Thoracic aorta (tissue), 2 donors: ENCODE measurements at places on chromosomes 3 and 15. TPM values are rescaled to one million over a fixed set of nuclear protein-coding genes. Genes with fewer than 3 reads are reported as not detected.

- H3K4me1 ChIP-seq = peaks cover 27% of the 10 kb centered on the region
- no peaks in the 10 kb centered on the region for H3K36me3 ChIP-seq
- H3K27ac ChIP-seq = peak overlapping the region; percentile 7
- peak overlapping the region; percentile 49 for H3K4me3 ChIP-seq
Measured at GRCh38 chr3:69326855-69327300, 59.0 kb downstream of the FRMD4B start.

The EBLN2 gene
- total RNA-seq = 6.9 TPM

DNA sequence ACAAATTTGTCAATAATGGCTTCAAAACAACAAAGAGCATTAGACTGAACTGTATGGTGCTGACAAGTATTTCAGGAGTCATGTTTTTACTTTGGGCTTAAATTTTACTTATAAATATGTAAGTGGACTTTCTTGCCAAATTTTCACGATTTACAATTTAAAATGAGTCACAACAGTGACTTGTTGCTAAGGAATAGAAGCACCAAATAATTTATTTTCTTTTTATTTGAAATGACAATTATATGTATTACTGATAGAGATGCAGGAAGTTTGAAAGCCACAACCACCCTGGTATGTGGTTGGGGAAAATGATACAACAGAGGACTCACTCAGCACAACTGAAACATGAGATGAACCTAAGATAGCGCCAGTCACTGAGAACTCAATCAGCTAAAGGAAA, 90.3 kb downstream of the FMN1 start:
- no peaks in the 10 kb centered on the region for H3K27me3 ChIP-seq
- H3K36me3 ChIP-seq = no peaks in the 10 kb centered on the region
- no peaks in the 10 kb centered on the region for H3K4me1 ChIP-seq

GRCh38 chr3:132716372-132716771, 5.8 kb downstream of the NPHP3 start:
- H3K4me1 ChIP-seq = peaks cover 21% of the 10 kb centered on the region
- no peak overlapping the region for H3K4me3 ChIP-seq
- DNase-seq = no peak
- no peaks in the 10 kb centered on the region for H3K27me3 ChIP-seq
- H3K27ac ChIP-seq = no peak overlapping the region
- H3K36me3 ChIP-seq = peaks cover 5% of the 10 kb centered on the region

The GCSAM gene
- 0.49 TPM for total RNA-seq

DNA sequence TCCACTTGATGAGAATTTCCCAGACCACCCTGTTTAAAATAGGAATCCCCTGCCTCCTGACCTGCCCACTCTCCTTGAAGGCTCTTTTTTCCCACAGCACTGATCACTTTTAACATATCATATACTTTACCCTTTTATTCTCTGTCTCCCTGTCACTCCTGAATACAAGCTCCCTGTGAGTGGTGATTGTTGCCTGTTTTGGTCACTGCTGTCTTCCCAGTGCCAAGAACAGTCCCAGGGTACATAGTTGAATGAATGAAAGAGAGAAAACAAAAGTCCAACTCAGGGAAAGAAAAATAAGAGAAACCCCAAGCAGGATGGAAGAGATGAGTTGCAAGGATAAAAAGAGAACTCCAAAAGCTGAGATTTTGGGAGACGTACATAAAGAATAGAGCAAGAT, 500.3 kb upstream of the LMCD1 start:
- no peaks in the 10 kb centered on the region for H3K4me1 ChIP-seq
- DNase-seq = no peak
- H3K27ac ChIP-seq = no peak overlapping the region
- no peaks in the 10 kb centered on the region for H3K36me3 ChIP-seq
- H3K27me3 ChIP-seq = no peaks in the 10 kb centered on the region

DNA sequence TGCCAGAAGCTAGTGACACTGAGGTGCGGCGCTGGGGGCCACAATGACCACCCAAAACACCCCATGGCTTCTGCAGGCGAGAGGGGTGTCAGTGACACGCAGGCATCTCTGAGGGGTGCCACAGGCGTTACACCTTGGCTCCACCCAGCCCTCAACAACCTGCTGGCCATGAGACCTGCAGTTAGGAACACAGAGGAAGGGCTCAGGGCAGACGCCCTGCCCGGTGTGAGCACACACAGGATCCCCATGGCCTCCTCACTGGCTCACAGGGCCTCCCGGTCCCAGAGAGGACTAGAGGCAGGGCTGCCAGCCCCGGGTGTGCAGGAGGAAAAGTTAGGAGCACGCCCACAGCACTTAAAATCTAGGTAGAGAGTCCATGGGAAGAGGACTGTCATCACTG, 35.1 kb downstream of the CYFIP1 start:
- peaks cover 16% of the 10 kb centered on the region for H3K4me1 ChIP-seq
- H3K27ac ChIP-seq = no peak overlapping the region
- no peak overlapping the region for H3K4me3 ChIP-seq

The DZIP3 gene
- total RNA-seq = 9.3 TPM

GRCh38 chr3:118269537-118270125, 765.0 kb downstream of the IGSF11 start:
- no peaks in the 10 kb centered on the region for H3K4me1 ChIP-seq
- H3K4me3 ChIP-seq = no peak overlapping the region
- no peaks in the 10 kb centered on the region for H3K27me3 ChIP-seq
- no peaks in the 10 kb centered on the region for H3K36me3 ChIP-seq
- DNase-seq = no peak
- no peak overlapping the region for H3K27ac ChIP-seq

The CORO2B gene
- 4.3 TPM for total RNA-seq

DNA sequence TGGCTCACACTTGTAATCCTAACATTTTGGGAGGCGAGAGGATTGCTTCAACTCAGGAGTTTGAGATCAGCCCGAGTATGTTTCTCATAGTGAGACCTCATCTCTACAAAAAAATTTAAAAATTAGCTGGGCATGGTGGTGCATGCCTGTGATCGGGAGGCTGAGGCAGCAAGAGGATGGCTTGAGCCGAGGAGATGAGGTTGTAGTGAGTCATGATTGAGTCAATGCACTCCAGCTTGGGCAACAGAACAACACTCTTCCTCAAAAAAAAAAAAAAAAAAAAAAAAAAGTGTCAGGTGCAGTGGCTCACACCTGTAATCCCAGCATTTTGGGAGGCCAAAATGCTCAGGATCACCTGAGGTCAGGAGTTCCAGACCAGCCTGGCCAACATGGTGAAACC, 2.4 kb downstream of the RPL39L start:
- H3K27me3 ChIP-seq = no peaks in the 10 kb centered on the region
- no peaks in the 10 kb centered on the region for H3K36me3 ChIP-seq
- H3K4me3 ChIP-seq = no peak overlapping the region
- no peak for DNase-seq
- no peak overlapping the region for H3K27ac ChIP-seq
- peaks cover 6% of the 10 kb centered on the region for H3K4me1 ChIP-seq

The C2CD4A gene
- not detected for total RNA-seq

The ROBO1 gene
- 24.4 TPM for total RNA-seq

DNA sequence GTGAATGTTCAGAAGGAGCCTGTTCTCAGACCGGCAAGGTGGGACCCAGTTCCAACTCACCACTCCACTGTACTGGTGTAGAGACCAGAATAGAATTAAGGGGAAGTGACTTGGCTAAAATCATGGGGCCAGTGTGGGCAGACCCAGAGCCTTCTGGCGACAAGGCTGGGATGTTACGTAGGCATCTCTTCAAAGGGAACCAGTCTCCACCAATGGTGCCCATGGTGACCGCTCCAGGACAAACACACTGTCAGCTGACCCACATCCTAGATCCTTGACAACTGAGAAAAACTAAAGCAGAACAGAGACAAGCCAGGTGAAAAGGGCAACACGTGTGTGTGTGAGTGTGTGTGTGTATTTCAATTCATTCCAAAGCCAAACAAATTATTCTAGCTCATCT, 321.7 kb upstream of the FRG2C start:
- no peak overlapping the region for H3K4me3 ChIP-seq
- H3K27me3 ChIP-seq = no peaks in the 10 kb centered on the region
- no peak for DNase-seq
- no peaks in the 10 kb centered on the region for H3K36me3 ChIP-seq

DNA sequence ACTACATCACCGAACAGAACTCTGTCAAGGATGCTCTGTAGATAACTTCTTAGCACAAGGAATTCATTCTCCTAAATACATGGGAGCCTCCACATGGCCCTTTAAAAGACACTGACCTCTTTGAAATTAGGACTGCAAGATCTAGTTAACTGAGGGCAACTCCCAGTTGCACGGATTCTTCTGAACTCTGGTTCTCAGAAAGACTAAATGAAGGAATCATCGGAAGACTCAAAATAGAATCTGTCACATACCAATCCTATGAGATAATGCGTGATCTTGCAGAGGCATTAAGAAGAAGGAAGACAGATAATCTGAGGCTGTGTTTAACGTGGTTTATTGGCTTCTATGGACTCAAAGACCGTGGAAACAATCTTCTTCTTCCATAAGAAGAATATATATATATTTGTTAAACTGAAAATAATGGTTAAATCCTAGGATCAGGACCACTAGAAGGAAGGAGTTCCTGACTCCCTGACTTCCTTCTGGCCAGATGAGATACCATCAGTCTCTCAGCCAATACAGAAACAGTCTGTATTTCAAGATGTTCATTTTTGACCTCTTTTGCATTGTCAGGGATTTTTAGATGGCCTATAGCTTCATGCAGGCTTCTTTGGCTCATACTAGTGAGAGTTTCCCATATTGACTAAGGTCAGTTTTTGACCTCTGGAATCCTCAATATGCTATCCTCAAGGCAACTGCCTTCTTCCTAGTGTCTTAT, 33.9 kb upstream of the TBC1D23 start:
- H3K27ac ChIP-seq = no peak overlapping the region
- H3K27me3 ChIP-seq = no peaks in the 10 kb centered on the region
- H3K4me1 ChIP-seq = no peaks in the 10 kb centered on the region
- no peak overlapping the region for H3K4me3 ChIP-seq
- no peak for DNase-seq
- no peaks in the 10 kb centered on the region for H3K36me3 ChIP-seq

GRCh38 chr15:32766101-32766500, 48.3 kb downstream of the GREM1 start:
- no peak overlapping the region for H3K27ac ChIP-seq
- DNase-seq = no peak
- no peaks in the 10 kb centered on the region for H3K4me1 ChIP-seq

DNA sequence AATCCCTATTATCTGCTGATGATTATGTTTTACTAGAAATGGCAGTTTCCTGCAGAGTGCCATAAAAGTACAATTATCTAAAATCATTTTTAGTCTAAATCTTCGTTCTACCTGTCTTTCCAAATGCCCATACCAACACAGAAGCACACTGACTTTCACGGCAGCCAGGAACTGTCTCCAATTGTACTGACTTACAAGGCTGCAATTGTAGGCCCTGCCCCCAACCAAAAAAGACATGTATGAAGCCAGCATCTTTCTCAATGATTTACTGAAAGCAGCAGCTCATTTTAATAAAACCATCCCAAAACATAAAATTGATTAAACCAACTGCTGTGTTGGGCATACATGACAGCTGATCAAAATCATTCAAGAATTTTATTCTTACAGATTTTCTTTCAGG, 119.0 kb downstream of the TBC1D5 start:
- no peaks in the 10 kb centered on the region for H3K36me3 ChIP-seq
- DNase-seq = no peak
- no peak overlapping the region for H3K4me3 ChIP-seq
- H3K27me3 ChIP-seq = no peaks in the 10 kb centered on the region
- H3K4me1 ChIP-seq = no peaks in the 10 kb centered on the region

- peaks cover 11% of the 10 kb centered on the region for H3K4me1 ChIP-seq
- no peaks in the 10 kb centered on the region for H3K27me3 ChIP-seq
- no peak overlapping the region for H3K27ac ChIP-seq
- no peak for DNase-seq
Measured at GRCh38 chr15:40995656-40996055, 42.4 kb downstream of the CHAC1 start.

DNA sequence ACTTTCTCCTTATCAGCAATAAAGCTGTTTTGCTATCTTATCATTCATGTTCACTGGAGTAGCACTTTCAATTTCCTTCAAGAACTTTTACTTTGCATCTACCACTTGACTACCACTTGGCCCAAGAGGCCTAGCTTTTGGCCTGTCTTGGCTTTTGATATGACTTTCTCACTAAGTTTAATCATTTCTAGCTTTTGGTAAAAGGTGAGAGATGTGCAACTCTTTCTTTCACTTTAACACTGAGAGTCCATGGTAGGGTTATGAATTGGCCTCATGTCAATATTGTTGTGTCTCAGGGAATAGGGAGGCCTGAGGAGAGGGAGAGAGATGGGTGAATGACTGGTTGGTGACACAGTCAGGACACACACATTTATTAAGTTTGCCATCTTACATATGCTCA, 31.0 kb upstream of the FAM3D start:
- H3K27ac ChIP-seq = no peak overlapping the region
- no peaks in the 10 kb centered on the region for H3K27me3 ChIP-seq
- no peaks in the 10 kb centered on the region for H3K36me3 ChIP-seq
- no peaks in the 10 kb centered on the region for H3K4me1 ChIP-seq
- no peak overlapping the region for H3K4me3 ChIP-seq

DNA sequence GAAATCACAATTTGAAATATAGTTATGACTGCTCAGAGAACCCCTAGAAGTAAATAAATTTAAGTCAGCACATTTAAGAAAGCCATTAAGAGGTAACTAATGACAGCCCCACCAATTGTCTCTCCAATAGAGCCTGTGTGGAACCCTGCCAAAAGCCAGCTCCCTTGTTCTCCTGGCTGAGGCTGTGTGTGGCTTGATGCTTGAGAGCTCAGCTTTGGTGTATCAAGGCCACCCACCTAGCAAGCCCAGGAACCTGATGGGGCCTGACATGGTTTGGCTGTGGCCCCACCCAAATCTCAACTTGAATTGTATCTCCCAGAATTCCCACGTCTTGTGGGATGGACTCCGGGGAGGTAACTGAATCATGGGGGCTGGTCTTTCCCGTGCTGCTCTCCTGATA, 106.9 kb downstream of the LRRN1 start:
- DNase-seq = no peak
- no peak overlapping the region for H3K4me3 ChIP-seq
- H3K4me1 ChIP-seq = no peaks in the 10 kb centered on the region
- no peaks in the 10 kb centered on the region for H3K27me3 ChIP-seq
- H3K27ac ChIP-seq = no peak overlapping the region

GRCh38 chr3:29919571-29919970, 638.7 kb downstream of the RBMS3 start:
- no peaks in the 10 kb centered on the region for H3K27me3 ChIP-seq
- H3K4me3 ChIP-seq = no peak overlapping the region
- no peaks in the 10 kb centered on the region for H3K36me3 ChIP-seq
- no peak overlapping the region for H3K27ac ChIP-seq
- H3K4me1 ChIP-seq = peaks cover 10% of the 10 kb centered on the region
